ENCODE measurements at places on chromosomes 6 and 20.

DNA sequence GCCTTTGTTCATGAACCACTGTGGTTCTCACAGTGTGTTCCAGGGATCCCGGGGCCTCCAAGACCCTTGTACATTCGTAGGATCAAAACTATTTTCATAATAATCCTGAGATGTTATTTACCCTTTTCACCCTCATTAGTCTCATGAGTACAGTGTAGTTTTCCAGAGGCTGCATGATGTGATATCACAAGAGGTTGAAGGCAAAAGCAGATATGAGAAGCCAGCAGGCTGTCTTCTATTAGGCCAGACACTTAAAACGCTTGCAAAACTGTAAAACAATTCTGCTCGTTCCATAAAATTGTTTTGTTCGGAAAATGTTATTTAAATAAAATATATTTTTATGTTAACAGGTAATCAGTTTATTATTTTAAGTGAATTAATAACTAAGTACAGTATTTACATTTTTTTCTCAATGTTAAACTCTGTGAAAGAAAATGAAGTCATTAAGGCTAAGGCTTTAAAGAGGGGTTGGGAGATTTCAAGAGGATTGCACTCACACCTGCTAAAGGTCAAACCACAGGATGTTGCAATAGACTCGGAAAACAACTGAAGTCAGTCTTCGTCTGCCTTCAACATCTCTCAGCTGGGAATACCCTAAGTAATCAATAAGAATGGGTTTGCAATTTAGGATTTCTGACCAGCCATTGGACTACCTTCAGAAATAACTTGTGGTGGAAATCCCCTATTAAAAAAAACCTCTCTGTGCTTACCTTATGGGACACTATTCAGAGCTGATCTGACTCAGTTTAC lies 474.2 kb downstream of the KIF16B start:
- DNase-seq: no peak

- DNase-seq: no peak
These were observed 231.3 kb upstream of the PDE10A start for GRCh38 chr6:165894171-165894825.

DNA sequence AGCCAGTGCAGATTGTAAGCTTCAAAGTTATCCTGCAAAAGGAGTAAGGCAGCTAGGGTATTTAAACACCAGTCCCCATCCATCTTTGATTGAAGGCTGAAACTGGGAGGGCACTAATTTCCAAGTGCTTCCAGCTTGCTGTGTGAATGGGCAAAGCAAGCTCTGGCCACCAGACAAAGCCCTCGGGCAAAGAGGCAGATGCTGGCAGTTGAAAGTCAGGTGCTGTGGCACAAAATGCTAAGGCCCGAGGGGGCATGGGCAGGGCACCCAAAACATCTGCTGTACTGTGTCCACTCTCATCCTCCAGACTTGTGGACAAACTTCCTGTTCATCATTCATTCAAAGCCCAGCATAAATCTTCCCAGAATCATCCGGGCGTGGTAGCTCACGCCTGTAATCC lies 62.9 kb downstream of the TRMT6 start:
- DNase-seq: no peak

DNA sequence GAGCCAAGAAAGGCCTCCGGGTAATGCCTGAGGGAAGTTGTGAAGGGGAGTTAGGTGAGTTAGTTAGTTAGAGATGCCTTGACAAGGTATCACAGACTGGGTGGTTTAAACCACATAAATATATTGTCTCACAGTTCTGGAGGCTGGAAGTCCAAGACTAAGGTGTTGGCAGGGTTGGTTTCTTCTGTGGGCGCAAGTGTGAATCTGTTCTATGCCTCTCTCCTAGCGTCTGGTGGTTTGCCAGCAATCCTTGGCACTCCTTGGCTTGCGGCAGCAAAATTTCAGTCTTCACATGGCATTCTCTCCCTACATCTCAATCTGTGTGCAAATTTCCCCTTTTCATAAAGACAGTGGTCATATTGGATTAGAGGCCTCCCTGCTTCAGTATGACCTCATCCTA lies 29.7 kb upstream of the RANBP9 start:
- no peak for DNase-seq

GRCh38 chr6:88908598-88909548 lies 54.5 kb downstream of the RNGTT start:
- DNase-seq: no peak

DNA sequence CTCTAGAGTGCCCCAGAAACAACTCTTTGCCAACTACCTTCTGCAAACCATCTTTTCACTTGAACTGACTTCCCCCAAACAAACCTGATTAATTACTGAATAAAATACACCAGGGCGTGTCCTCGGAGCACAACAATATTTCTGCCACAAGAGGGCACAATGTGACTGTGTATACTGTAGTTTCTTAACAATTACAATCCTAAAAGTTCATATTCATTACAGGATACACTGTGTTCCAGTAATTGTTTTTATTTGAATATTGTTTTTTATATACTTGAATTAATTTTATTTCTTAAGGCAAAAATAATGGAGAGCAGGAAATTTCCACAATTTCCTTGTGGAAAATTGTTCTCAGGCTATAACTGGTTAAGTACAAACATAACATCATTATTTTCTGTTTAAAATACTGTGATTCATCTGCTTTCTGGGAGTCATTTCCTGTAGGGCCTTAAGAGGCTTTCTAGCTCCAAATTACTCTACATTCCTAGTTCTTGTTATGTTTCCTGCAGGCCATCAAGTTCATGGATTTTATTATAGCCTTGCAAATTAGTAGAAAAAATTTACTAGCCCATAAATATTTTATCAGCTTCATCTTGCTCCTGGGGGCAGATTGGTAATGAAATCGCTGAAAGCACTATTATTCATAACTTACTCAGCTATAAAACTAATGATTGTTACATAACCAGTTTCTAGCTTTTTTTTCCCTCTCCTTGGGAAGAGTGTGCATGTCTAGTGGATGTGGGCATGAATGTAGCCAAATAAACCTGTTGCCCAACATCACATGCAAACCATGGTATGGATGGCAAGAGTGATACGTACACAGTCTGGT lies 51.9 kb upstream of the SLC22A16 start:
- DNase-seq: no peak

DNA sequence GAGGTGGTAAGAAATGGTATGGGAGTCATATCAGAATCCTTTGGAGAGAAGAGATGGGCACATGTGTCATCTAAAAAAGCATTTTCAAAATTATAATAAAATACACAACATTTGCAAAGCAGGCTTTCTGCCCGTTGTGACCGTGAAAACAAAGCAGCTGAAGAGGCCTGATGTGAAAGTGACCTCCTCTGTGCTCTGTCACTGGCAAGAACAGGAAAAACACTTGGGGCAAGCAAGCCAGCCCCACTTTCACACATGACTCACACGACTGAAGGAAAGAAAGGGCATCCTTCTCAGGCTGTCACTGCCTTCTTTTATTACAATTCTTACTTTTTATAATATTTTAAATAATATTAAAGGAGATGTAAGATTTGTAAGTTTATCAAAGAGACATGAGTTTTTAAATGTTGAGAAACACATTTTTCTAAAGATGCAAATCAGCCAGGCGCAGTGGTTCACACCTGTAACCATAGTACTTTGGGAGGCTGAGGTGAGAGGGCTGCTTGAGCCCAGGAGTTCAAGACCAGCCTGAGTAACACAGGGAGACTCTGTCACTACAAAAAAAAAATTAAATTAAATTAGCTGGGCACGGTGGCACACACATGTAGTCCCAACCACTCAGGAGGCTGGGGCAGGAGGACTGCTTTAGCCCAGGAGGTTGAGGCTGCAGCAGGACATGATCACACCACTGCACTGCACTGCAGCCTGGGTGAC lies 143.7 kb downstream of the BTBD9 start:
- no peak for DNase-seq

- DNase-seq: no peak
These were observed 127.2 kb downstream of the STXBP5 start for GRCh38 chr6:147331401-147331800.

DNA sequence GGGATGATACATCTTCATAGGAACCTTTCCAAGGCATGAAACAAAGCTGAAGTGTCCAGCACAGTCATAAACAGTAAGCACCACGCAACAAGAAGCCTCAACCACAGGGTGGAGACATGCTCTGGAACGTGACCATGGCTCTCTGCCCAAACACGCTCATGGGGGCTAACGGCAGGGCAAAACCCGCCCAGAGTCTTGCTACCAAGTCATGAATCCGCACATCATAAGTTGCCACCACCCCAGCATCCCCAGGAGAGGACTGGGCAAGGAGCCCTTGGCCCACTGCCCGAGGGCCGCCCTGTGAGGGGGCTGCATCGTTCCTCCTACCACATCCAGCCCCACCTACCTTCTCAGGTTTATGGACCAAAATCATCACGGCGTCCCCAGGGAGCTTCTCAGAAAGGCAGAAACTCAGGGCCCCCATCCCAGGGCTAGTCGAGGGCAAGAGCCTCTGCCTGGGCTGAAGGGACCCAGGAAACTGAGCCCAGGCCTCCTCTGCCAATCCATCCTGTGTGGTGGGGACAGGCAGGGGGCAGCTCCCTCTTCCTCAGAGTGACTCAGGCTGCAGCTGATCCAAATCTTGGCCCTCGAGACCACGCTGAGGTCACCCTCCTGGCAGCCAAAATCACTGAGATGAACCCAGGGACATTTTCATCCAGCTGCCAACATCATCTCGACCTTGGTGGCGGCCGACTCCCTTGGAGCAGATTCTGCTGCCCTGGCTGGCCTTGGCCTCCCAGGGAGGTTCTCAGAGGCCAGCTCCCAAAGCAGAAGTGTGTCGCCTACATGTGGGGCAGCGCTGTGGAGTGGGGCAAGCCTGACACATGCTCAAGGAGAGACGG lies 42.6 kb downstream of the BMP7 start:
- no peak for DNase-seq

- no peak for DNase-seq
These were observed 30.8 kb upstream of the COL19A1 start for GRCh38 chr6:69835414-69836179.

GRCh38 chr20:53738945-53739798 lies 145.5 kb upstream of the ZNF217 start:
- DNase-seq: no peak

- DNase-seq: no peak
These were observed 4.9 kb downstream of the HSP90AB1 start for GRCh38 chr6:44251576-44252524.

- DNase-seq: no peak
These were observed 85.2 kb upstream of the PRL start for GRCh38 chr6:22381845-22382544.

- DNase-seq: no peak
These were observed 143.0 kb upstream of the SLC22A16 start for GRCh38 chr6:110619275-110619908.

GRCh38 chr20:5776077-5776476 lies 25.9 kb downstream of the SHLD1 start:
- DNase-seq: no peak

DNA sequence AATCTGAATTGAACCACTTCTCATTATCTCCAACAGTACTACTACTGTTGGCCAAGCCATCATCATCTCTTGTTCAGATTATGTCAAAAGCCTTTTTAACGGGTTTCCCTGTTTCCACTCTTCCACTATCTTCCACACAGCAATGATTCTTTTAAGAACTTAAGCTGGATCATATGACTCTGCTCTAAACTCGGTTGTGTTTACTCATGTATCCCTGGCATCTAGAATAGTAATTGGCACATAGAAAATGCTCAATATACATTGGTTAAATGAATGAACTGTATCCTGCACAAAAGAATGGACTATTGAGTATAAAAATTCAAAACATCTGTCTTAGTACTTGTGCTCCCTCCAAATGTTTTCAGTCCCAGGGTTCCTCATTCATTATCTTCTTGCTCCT lies 2.8 kb upstream of the COX7A2 start:
- DNase-seq: no peak

DNA sequence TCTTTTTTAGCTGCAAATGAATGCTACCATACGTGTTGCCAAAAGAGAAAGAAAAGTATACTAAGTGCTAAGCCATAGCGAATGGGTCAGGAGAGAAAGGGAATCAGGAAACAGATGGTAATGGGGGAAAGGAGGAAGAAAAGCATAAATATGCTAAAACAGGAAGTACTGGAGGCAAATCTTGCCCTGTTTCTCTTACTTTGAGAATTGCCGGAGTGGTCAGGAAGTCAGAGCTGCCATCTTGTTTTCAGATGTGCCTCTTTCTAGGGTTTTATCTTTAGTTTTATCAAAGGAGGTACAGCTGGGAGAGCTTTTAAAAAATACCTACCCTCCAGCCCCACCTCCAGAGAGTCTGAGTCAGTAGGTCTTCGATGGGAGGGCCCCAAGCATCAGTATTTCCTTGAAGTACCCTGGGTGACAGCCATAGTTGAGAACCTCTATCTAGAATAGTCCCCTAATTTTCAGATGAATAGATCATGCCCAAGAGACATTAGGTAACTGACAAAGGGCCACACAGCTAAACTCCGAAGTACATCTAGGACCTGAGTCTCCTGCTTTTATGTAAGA lies 193.3 kb downstream of the CLIC5 start:
- DNase-seq: no peak

DNA sequence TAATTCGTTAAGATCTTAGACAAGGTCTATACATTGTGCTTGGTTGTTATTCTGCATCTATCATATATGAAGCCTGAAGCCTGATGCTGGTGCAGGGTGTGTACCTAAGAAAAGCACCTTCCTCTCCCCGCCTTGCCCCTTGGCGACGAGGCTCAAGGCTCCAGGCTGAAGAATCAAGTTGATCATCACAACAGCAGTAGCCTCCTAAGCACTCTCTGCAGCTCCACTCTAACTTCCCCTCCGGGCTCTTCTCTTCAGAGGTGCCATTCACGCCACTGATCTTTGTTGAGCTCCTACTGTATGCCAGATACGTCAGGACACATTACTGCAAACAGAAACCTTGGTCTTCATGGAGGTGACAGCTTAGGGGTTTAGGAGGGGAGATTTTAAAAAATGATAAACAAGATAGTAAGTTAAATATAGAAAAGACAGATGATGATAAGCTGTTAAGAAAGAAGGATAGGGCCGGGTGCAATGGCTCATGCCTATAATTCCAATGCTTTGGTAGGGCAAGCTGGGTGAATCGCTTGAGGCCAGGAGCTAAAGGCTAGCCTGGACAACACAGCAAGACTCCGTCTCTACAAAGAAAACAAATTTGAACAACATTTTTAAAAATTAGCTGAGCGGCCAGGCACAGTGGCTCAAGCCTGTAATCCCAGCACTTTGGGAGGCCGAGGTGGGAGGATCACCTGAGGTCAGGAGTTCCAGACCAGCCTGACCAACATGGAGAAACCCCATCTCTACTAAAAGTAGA lies 38.4 kb upstream of the ZNF217 start:
- no peak for DNase-seq

- no peak for DNase-seq
These were observed 223.7 kb upstream of the SYNCRIP start for GRCh38 chr6:85866370-85866730.

DNA sequence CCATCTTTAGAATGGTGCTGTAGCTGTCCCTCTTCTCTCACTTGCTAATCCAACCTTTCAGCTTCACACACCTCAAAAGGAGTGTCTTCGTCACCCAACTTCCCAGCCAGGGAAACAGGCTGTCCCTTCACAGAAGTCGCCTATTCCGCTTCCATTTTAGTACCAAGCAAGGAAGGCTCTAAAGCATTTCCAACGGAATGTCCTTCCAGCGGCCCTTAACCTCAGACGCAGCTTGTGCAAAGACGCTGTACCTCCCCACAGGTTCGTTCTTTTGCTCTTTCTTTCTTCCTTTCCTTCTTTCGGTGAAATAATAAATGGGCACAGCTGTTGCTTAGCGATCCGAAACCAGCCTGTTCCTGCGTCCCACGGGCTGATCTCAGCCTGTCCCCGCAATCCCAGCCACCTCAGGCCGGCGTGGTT lies 1.5 kb downstream of the PTPRT start:
- no peak for DNase-seq

GRCh38 chr6:64703922-64704321 lies 1003.1 kb downstream of the EYS start:
- DNase-seq: no peak

- DNase-seq: no peak
These were observed 58.0 kb downstream of the ERMARD start for GRCh38 chr6:169809386-169809785.
